ENCODE measurements at places on chromosomes 12 and 14.

DNA sequence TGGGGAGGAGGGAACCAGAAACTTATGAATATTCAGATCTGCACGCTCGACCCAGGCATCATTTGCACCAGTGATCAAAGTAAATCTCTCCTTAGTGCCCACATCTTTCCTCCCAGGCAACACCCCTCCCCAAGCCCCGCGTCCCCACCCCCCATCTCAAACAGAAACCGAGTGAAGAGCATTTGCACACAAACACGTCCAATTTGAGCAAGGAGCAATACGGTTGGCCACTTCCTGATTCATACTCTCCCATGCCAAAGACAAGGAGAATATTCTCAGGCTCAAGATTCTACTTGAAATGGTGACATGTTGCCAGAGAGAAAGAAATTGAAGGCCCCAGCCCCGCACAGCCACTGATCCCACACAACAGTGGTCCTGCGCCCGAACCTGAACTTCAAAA is 7.1 kb downstream of the FOXN3 start:
- no peak for DNase-seq

DNA sequence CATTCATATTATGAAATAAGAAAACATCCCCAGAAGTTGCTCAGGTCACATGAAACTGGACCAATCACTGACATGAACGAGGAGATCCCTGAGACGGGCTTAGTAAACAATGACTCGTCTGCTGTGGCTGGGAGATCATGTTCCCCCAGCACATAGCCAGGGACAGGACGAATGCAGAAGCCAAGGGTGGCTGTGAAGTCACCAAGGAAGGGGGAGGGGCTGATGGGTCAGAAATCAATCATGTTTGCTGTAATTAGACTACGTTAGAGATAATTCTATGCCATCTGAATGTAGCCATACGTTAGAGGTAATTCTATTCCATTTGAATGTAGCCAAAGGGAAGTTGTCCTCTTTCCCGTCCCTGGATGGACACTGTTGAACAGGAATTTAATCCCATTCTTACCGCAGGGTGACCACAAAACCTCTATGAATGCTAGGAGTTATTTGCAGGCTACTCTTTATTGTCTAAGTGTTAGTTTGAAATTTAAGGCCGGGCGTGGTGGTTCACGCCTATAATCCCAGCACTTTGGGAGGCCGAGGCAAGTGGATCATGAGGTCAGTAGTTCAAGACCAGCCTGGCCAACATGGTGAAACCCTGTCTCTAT is 332.9 kb downstream of the TMEM132D start:
- no peak for DNase-seq

DNA sequence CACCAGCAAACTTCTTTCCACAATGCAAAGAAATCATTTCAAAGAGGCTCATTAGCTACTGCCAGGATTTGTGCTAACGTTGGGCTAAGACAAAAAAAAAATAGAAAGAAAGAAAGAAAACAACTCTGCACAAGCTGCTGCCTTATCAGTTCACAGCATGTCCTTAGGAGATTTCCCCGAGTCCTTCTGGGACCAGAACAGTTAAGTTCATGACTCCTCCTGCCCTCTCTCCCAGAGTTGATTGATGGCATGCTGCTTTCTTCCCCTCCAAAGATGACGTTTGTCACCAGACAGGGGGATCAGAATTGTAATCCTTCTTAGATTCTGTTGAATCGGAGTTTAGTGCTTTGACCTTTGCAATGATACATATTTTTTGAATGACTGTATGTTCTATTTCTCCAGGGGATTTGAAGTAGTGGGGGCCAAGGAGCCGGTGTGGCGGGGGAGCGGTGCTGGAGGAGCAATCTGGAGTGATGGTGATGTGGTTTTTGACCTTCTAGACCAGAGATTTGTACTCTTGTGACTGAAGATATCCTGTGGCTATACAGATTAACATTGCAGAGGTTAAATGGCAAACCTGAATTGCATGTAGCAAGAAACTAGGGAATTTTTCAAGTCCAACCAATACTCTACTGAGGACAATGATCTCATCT is 409.2 kb upstream of the TMPO start:
- DNase-seq: no peak

GRCh38 chr14:104352493-104353220 is 214.3 kb downstream of the KIF26A start:
- DNase-seq: no peak

DNA sequence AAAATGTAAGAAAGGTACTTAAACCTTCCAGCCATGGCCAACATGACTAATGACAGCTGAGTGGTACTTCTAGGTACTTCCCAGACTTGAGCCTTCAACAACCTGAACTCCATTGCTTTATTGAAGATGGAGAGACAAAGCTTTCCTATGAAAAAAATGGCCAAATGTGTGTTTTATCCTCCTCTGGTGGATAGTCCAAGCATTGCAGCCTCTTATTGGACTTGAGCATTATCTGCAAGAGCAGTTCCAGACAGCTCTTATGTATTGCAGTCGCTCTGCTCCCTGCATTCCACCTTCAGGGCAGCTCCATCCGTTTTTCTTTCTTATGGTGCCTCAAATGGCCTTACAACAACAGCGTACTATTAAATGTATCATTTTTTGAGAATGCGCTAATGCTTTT is 588.2 kb downstream of the NRXN3 start:
- DNase-seq: no peak

GRCh38 chr12:14841761-14842160 is 1.6 kb downstream of the ART4 start:
- DNase-seq: no peak

- DNase-seq: no peak
These were observed 42.1 kb upstream of the CHGA start for GRCh38 chr14:92880851-92881250.

DNA sequence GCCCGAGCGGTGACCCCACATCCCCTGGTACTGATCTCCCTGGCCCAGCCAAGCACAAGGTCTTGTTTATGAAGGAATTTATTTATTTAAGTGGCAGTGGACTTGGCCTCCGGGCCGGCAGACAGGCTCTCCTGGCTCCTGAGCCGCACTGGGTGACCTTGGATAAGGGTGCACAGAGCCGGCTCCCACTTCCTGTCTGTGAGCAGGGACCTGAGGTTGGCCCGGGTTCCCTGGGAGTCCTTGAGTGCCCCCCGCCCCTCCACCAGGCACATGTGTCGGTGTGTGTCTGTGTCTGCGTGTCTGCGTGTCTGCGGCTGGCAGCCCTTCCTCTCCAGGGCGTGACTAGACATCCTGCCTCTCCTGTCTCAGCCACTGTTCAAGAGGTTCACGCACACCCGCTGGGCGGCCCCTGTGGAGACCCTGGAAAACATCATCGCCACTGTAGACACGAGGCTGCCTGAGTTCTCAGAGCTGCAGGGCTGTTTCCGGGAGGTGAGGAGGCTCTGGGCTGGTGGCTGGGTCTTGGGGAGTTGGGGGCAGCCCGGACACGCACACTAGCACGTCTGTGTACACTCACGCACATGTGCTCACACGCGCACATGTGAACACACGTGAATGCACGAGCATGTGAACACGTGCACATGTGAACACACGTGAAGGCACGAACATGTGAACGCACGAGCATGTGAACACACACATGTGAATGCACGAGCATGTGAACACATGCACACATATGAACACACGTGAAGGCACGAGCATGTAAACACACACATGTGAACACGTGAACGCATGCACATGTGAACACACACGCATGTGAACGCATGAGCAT is 9.3 kb downstream of the TNFAIP2 start:
- no peak for DNase-seq

DNA sequence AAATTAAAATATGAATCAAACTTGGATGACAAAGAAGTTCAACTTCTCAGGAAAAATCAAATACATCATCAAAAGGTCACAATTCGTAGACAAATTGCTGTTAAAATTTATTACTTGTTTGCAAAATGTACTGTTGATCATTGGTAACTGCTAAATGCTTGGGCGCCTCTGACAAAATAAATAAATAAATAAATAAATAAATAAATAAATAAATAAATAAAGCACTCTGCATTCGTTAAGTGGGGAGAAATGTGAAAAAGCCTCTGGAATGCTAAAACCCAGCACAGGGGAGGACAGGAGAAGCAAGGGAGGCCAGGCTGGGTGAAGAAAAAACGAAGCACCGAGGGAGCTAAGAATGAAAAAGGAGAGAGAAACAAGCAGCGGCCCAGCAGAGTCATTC is 115.2 kb downstream of the BCL11B start:
- no peak for DNase-seq

GRCh38 chr14:89226801-89227495 is 190.1 kb downstream of the FOXN3 start:
- no peak for DNase-seq

- DNase-seq: no peak
These were observed 114.5 kb downstream of the HMGA2 start for GRCh38 chr12:65938807-65939206.

GRCh38 chr14:75672605-75673192 is 11.7 kb downstream of the TTLL5 start:
- no peak for DNase-seq

Measured in NK-92 treated with Interleukin-12 subunit alpha and Interleukin-12 subunit beta, amount 100 ng/mL, for 24 hours (cell line).